Activated B cell treated with CpG ODN at 0.5 μM for 24 hours (primary cell): ENCODE measurements at places on chromosomes 4 and X. TPM values are rescaled to one million over a fixed set of nuclear protein-coding genes. Genes with fewer than 3 reads are reported as not detected.

DNA sequence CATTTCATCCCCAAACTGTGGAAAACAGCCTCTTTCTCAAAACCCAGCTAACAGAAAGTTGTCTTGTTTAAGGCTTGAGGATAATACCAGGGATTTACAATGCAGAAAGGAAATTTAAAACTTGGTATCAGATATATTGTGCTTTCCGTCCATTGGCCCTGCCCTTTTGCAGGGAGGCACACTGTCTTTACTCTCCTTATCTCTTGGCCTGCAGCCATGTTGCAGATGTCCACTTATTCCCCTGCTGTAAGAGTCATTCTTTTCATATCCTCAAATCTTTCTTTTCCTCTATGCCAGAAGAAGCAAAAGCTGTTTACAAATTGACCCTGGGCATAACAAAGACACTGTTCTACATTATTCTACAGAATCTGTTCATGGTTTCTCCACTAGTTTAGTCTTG lies 75.6 kb upstream of the DYNLT3 start:
- DNase-seq: no peak

DNA sequence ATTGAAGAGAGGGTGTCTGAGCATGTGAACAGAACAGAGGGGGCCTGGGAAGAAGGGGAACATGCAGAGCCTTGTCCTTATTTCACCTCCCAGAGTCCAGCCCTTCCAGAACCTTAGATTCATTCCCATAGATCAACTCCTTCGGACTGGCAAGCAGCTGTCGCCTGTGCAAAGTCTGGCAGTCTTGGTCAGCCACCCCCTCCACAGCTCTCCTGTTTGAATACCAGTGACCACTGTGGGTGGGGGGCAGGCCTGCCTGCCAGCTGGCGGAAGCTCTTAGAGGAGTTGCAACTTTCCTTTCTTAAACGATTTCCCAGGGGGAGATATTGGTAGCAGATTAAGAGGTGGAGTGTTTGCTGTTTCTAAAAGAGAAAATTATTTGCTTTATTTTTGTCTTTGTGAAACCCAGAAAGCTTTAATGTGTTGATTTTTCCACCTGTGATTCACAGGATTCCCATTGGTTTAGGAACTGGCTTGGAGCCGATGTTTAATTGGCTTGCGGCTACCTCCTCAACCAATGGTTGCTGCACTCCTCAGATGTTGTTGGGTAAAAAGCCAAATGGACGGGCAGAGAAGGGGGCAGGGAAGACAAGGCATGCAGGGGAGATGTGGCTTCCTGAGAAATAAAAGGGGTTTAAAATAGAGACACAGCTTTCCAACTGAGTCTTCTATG lies 62.2 kb upstream of the PRPS1 start:
- DNase-seq: no peak

C4orf36 gene
- total RNA-seq: not detected in 2 replicates

CLDN22 gene
- total RNA-seq: not detected in 2 replicates

DNA sequence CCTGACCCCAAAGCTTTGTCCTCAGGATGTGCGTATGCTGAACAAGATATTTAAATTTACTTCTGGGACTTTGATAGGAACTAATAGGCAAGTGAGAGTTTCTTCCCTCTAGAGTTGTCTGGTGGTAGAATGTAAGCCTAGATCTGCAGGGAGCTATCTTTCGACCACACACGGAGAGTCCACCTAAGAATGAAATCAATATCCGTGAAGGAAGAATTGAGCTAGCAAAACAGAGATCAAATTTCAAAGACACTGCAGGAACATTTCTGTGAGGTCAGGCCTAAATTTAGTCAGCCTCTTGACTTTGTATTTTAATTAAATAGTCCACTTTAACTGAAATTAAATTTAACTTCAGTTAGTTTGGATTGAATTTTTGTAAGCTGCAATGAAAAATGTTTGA lies 871.3 kb downstream of the RAB28 start:
- DNase-seq: no peak

CXorf49 gene
- total RNA-seq: not detected in 2 replicates

DNA sequence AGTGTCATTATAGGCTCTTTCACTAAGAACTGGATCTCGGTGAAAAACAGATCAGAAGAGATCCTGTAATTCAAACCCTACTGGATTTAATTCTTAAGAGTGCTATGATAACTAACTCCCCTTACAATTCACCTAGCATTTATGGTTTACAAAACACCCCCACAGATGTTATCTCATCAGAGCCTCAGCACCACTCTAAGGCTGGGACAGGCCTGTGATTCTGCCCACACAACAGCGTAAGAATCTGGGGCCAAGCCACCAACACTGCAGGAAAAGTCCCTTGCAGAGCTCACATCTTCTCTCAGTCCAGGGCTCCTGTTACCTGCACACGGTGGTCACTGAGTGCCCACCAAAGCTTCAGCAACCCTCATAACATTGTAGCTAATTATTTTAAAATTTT lies 8.9 kb downstream of the MFAP3L start:
- no peak for DNase-seq

GRCh38 chr4:176406736-176407135 lies 87.0 kb downstream of the SPCS3 start:
- DNase-seq: no peak

DNA sequence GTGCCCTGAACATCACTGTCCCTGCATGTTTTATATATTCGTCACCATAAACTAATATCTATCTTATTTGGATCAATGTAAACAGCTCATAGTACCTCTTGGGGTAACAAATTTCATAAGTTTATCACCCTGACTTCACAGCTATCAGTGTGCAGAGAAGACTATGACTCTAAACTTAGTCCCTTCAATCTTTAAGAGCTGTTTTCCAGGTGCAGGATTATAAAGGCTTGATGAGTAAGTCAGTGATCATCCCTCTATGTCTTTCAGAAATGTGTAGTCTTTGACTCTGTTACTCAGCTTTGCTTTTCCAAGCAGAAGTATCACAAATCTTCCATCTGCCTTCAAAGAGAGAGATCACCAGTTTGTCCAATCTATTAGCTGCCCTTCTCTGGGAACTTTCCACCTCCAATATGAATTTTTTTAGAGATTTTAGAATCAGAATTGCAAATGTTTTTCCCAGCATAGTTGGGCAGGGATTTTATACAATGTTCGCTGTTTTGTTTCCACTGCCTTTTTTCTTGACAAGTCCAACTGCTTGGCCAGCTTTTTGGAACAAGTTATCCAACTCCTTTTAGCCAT lies 45.1 kb upstream of the TSPAN7 start:
- DNase-seq: no peak

DNA sequence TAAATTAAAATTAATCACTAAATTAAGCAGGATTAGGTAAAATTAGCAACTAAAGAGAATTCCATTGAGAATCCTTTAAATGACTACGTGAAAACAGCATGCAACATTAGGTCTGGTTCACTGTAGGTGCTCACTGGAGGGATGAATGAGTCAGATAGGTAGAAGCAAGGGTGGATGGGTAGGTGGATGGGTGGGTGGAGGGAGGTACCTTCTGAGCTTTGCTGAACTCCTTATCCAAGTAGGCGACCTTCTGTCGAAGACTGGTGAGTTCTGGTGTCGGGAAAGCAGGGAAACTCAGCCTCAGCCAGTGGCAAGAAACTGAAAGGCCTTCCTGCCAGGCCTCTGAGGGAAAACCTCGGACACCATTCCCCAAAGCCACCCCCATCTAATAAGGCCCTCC lies 3.0 kb downstream of the GRIPAP1 start:
- no peak for DNase-seq

DNA sequence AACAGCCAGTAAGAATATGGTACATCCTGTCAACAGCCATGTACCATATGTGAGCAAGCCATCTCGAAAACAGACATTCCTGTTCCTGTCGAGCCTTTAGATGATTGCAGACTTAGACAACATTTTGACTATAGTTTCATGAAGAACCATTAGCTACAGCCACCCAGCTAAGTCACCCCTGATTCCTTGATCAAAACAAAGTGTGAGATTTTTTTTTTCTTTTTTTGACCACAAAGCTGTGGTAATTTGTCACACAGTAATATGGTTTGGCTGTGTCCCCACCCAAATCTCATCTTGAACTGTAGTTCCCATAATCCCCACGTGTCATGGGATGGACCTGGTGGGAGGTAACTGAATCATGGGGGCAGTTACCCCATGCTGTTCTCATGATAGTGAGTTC lies 15.2 kb upstream of the HADH start:
- DNase-seq: no peak

GRCh38 chrX:107168257-107168656 lies 38.0 kb downstream of the NUP62CL start:
- no peak for DNase-seq

DNA sequence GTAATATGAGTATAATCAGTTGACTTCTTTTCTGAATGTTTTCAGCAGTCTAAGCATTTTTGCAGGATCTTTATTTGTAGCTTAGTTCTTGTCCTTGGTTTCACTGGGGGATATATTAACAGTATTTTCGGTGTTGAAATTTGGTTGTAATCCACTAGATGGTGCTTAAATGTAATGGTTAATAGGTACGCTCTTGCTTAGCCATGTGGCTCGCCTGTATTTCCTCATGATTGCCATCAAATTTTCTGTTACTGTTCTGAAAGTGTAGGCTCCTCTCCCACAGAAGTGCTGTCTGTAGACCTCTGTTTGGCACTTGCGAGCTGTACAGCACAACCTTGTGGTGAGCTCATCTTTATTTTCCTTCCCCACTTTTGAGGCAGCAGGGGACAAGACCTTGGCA lies 3.9 kb upstream of the FAAH2 start:
- no peak for DNase-seq

VGLL1 gene
- total RNA-seq: not detected in 2 replicates

NAP1L3 gene
- total RNA-seq: 0.20 and 0.32 TPM in 2 replicates

FAM47E gene
- total RNA-seq: 0.39 TPM in 1 of 2 replicates, not detected in the other

CENPVL1 gene
- not detected in 2 replicates for total RNA-seq

GRCh38 chr4:169050881-169051760 lies 41.1 kb upstream of the CBR4 start:
- DNase-seq: no peak

DNA sequence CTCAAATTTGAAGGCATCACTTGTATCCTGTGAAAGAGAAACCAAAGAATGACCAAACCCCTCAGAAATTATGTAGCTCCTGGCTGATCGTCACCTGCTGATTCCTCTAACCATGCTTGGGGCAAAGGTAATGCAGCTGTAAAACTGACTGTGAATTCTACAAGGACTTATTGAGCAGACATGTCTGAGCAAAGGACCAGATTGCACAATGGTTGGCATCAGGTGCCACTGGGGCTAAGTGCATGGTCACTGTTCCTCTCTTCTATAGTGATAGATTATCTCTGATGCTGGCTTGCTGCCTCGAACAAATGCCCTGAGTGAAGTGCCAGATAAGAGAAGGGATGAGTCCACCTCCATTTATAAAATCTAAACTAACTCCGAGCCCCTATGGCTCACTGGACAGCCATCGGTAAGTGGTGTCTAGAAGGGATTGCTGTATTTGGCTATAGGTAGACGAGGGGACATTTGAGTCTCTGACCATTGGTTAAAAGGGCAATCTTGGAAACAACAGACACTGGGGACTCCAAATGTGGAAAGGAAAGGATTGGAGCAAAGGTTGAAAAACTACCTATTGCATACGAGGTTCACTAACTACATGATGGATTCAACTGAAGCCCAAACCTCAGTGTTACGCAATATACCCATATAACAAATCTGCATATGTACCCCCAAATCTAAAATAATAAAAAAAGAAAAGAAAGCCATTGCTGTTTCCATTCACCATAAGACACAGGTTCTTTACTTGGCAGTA lies 110.7 kb upstream of the IGSF1 start:
- no peak for DNase-seq

DNA sequence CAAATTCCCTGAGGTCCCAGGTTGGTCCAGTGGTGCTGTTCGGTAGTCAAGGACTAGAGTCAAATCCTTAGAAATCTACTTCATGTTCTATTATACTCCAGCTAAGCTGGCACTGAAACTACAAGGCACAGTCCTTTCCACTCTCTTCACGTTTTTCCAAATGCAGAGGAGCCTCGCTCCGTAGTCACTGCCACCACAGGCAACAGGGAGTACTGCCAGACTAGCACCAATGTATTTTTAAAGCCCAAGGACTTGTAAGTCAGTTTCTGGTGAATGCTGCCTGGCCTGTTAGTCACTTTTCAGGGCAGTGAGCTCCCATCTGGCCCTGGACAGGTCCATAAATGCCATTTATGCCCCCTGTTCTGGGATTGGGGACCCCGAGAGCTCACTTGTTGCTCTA lies 323.5 kb downstream of the FAM47A start:
- DNase-seq: no peak

- no peak for DNase-seq
Measured at GRCh38 chrX:38260231-38260630, 39.6 kb upstream of the SRPX start.

MAP3K15 gene
- 0.11 TPM in 1 of 2 replicates, not detected in the other for total RNA-seq
